ENCODE measurements at places on chromosomes 6 and 20. TPM values are rescaled to one million over a fixed set of nuclear protein-coding genes. Genes with fewer than 3 reads are reported as not detected.

RBM24 gene
- total RNA-seq, result 189 TPM

TNFRSF21 gene
- total RNA-seq, result 6.3 TPM

GRCh38 chr20:19806806-19807190 is 48.7 kb downstream of the RIN2 start:
- no peak for DNase-seq
- H3K27me3 ChIP-seq, result no peaks in the 10 kb centered on the region
- peak overlapping the region; percentile 69 for H3K27ac ChIP-seq
- no peak overlapping the region for H3K4me3 ChIP-seq
- H3K36me3 ChIP-seq, result peaks cover 15% of the 10 kb centered on the region

- H3K27ac ChIP-seq, result no peak overlapping the region
- H3K4me1 ChIP-seq, result peaks cover 6% of the 10 kb centered on the region
- no peaks in the 10 kb centered on the region for H3K36me3 ChIP-seq
- H3K4me3 ChIP-seq, result no peak overlapping the region
- peaks cover 91% of the 10 kb centered on the region for H3K27me3 ChIP-seq
Observed at GRCh38 chr20:37596890-37597536, 69.3 kb upstream of the BLCAP start.

- H3K4me1 ChIP-seq, result peaks cover 42% of the 10 kb centered on the region
- H3K27me3 ChIP-seq, result no peaks in the 10 kb centered on the region
- peak; percentile 86 for DNase-seq
- peaks cover 55% of the 10 kb centered on the region for H3K36me3 ChIP-seq
- no peak overlapping the region for H3K27ac ChIP-seq
- H3K4me3 ChIP-seq, result no peak overlapping the region
Observed at GRCh38 chr20:38057351-38057972, 23.9 kb downstream of the RPRD1B start.

DNA sequence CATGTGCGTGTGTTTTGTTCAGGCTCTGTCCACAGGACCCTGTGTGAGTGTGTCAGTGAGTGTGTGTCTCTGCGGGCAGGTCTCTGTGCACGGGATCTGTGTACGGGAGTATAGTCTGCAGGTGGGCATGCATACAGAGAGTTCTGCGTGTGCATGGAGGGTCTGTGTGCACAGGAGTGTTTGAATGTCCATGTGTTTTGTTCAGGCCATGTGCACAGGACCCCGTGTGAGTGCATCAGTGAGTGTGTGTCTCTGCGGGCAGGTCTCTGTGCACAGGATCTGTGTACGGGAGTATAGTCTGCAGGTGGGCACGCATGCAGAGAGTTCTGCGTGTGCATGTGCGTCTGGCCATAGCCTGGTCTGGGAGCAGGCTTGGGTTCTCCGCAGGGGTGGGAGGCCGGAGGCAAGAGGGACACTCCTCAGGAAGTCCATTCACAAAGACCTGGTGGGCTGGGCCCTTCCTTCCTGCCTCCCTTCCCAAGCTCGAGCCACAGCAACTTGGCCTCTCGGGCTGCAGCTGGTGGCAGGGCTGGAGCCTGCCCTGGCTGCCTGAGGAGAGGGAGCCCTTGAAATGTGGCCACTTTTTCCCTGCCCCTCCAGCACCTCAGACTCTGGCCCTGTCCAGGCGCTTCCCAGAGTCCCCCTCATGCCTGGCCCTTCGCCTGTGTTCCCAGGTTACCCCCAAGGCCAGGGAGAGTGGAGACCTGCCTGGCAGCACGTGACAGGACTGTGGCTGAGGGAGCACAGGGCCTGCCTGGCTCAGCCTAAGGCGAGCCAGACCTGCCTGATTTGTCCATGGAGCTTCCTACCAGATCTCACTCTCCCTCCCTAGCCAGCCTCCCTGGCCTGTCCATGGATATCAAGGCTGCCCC is 6.8 kb downstream of the HSPA12B start:
- H3K27me3 ChIP-seq, result peaks cover 2% of the 10 kb centered on the region
- H3K36me3 ChIP-seq, result peaks cover 16% of the 10 kb centered on the region
- peak overlapping the region; percentile 33 for H3K4me3 ChIP-seq

DNA sequence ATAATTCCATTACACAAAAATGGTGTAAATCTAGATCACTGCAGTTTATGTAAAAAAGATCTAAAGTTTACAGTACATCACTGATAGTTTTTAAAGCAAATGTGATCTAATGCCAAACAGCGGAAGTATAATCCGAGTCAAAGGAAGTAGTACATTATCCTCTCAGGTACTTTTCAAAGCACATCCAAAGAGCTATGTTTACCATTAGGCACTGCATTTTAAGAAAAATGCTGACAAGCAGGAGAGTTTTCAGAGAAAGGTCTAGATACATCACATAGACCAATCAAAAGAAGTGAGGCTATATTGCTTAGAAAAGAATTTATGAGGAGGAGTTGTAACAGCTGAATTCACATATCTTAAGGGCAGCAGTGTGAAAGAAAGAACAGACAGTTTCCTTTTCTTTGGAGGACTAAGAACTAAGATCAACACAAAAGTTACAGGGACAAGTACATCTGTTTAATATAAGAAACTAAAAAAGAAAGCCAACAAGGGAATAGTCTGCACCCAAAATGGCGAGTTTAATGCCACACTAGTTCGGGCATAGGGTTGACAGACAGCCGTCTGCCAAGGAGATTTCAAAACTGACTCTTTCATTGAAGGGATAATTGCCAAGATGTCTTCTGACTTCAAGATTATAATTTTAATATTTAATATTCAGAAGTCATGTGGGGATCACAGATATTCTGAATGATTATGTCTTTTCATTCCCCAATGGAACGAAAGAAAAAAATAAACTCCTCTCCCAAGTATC is 1.4 kb downstream of the ZNF184 start:
- H3K27me3 ChIP-seq, result no peaks in the 10 kb centered on the region
- peak overlapping the region; percentile 95 for H3K4me3 ChIP-seq
- DNase-seq, result no peak
- H3K4me1 ChIP-seq, result peaks cover 45% of the 10 kb centered on the region
- H3K27ac ChIP-seq, result peak overlapping the region; percentile 95

DNA sequence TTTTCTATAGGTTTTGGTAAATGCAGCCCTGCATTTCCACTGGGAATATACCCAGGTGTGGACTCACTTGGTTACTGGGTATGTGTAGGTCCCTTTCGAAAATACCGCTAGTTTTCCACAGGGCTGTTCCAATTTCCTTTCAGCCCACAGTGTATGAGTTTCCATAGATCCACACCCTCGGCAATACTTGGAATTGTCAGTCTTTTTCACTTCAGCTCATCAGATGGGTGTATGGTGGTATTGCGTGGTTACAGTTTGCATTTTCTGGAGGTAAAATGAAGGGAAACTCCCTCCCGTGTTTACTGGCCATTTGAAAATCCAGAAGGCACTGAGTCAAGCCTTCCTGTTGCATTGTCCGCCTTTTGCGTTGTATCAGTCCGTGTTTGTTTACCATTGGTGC is 453.6 kb downstream of the CDH26 start:
- no peaks in the 10 kb centered on the region for H3K36me3 ChIP-seq
- H3K4me1 ChIP-seq, result no peaks in the 10 kb centered on the region
- H3K4me3 ChIP-seq, result no peak overlapping the region
- no peak for DNase-seq
- H3K27me3 ChIP-seq, result no peaks in the 10 kb centered on the region

- H3K27ac ChIP-seq, result no peak overlapping the region
- H3K27me3 ChIP-seq, result no peaks in the 10 kb centered on the region
- DNase-seq, result no peak
- H3K36me3 ChIP-seq, result no peaks in the 10 kb centered on the region
- no peak overlapping the region for H3K4me3 ChIP-seq
- no peaks in the 10 kb centered on the region for H3K4me1 ChIP-seq
Observed at GRCh38 chr6:114418304-114418972, 75.6 kb upstream of the HS3ST5 start.

- DNase-seq, result no peak
- H3K4me3 ChIP-seq, result no peak overlapping the region
- H3K27me3 ChIP-seq, result no peaks in the 10 kb centered on the region
- no peak overlapping the region for H3K27ac ChIP-seq
- H3K36me3 ChIP-seq, result no peaks in the 10 kb centered on the region
Observed at GRCh38 chr6:40947876-40948526, 91.0 kb downstream of the UNC5CL start.

DNA sequence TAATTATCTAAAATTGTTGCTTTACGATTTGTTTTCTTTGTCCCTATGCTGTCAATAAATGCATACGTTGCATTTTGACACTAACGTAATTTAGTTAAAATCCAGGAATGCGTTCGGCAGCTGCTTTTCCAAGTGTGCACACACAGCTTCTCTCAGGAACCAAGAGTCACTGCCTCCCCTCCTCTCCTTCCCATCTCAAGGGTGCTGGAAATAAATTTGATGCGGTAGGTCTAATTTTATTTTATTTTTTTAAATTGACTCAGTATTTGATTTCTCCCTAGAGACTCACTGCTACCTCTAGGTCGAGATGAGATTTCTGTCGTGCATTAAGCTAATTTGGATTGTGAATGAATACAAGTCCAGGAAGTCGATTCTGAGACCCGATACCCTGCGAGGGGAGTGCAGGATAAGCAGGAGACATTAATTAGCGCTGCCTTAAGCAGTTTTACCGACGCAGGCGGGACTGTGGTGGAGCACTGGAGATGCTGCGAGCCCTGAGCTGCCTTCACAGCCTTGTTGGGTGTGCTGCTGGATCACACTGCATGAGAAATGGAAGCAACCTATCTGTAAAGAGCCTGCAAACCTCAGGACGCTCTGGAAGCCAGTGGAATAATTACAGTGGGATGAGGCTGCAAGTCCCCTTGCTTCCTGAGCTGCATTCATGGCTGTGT is 381.2 kb downstream of the C6orf118 start:
- H3K4me1 ChIP-seq, result peaks cover 10% of the 10 kb centered on the region
- DNase-seq, result no peak
- H3K4me3 ChIP-seq, result peak overlapping the region; percentile 37
- no peak overlapping the region for H3K27ac ChIP-seq
- no peaks in the 10 kb centered on the region for H3K36me3 ChIP-seq

- no peaks in the 10 kb centered on the region for H3K27me3 ChIP-seq
- H3K4me3 ChIP-seq, result no peak overlapping the region
- peaks cover 27% of the 10 kb centered on the region for H3K4me1 ChIP-seq
Observed at GRCh38 chr6:89566930-89567629, 71.5 kb downstream of the LYRM2 start.

DNA sequence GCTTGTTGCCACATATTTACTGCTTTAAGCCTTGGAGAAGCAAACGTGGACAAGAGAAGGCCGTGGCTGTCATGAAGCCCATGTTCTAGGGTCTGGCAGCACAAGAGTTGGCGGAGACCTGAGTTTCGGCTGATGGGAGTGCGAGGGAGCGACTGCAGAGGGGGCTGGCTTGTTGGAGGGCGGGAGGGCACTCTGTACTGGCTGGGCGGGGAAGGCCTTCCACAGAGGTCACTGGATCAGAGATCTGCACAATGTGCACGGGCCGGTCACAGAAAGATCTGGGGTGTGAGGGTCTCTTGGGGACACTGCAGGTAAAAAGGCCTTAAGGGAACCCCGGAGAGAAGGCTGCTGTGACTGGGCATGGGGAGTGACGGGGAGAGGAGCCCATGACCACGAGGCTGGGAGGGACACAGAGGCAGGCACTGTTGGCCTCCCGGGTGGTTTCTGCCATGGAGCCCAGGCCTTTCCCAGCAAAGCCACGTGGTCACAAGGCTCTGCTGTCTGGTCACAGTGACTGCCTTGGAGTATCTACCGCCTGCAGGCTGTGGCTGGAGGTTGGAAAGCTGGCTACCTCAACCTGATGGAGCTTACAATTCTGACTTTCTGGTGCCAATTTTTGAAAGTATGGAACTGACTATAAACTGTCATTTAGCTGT is 23.8 kb downstream of the FOXC1 start:
- H3K4me1 ChIP-seq, result peaks cover 20% of the 10 kb centered on the region
- DNase-seq, result no peak

- no peak for DNase-seq
- peaks cover 6% of the 10 kb centered on the region for H3K4me1 ChIP-seq
- no peak overlapping the region for H3K4me3 ChIP-seq
- no peaks in the 10 kb centered on the region for H3K36me3 ChIP-seq
- H3K27me3 ChIP-seq, result peaks cover 24% of the 10 kb centered on the region
Observed at GRCh38 chr6:39137245-39137644, 22.3 kb upstream of the SAYSD1 start.

GRCh38 chr6:151036869-151037680 is 171.6 kb downstream of the MTHFD1L start:
- no peak overlapping the region for H3K4me3 ChIP-seq
- no peak for DNase-seq
- H3K27ac ChIP-seq, result peak overlapping the region; percentile 74
- H3K4me1 ChIP-seq, result peaks cover 36% of the 10 kb centered on the region
- no peaks in the 10 kb centered on the region for H3K36me3 ChIP-seq

DNA sequence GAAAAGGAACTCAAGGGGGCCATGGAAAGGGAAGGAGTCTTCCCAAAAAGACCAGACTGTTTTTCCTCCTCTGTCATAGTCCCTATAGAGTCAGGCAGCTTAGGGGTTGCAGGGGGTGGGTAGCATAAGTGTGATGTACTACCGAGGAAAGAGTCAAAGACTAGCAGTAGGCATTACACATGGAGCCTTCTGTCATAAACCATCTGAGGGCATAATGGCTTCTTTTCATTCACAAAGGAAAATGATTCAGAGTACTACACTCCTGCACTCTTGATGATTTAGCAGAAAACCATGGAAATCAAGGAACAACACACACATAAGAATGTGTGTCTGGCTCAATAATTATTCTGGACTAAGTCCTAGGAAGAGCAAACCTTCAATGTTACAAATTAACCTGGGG is 14.9 kb downstream of the PLN start:
- no peak overlapping the region for H3K4me3 ChIP-seq
- no peaks in the 10 kb centered on the region for H3K27me3 ChIP-seq

DNA sequence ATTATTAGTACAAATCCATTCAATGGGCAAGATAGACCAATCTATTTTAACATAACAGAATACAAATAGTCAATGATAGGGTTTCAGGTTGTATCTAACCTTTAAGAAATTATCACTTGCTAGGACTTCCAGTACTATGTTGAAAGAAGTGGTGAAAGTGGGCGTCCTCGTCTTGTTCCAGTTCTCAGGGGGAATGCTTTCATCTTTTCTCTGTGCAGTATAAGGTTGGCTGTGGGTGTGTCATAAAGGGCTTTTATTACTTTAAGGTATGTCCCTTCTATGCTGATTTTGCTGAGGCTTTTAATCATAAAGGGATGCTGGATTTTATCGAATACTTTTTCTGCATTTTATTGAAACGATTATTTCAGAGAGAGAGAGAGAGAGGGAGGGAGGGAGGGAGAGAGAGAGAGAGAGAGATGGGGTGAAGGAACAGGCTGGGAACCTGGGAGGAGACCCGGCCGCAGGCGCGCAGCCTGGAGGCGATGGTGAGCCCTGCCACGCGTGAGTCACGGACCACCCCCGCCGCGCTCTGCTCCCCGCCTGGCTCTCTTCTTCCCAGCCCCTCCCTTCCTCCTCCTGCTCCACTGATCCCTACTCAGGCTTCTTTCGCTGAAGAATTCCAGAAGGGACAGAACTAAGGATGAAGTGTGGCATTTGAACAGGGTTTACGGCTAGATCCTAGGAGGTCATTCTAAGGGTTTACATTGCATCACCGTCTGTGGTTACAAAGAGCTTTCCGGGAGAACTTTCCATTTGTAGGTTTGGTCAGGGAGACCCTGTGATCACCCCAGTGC is 45.5 kb upstream of the HLA-E start:
- H3K4me1 ChIP-seq, result no peaks in the 10 kb centered on the region
- H3K27ac ChIP-seq, result no peak overlapping the region
- H3K36me3 ChIP-seq, result no peaks in the 10 kb centered on the region

GRCh38 chr6:124869416-124869815 is 92.8 kb upstream of the RNF217 start:
- H3K4me3 ChIP-seq, result no peak overlapping the region
- no peak overlapping the region for H3K27ac ChIP-seq
- H3K27me3 ChIP-seq, result no peaks in the 10 kb centered on the region
- no peak for DNase-seq
- H3K36me3 ChIP-seq, result no peaks in the 10 kb centered on the region

GRCh38 chr6:154909311-154909710 is 85.8 kb upstream of the TIAM2 start:
- peaks cover 3% of the 10 kb centered on the region for H3K4me1 ChIP-seq
- DNase-seq, result no peak
- peaks cover 15% of the 10 kb centered on the region for H3K36me3 ChIP-seq

Measured in left ventricle myocardium inferior (tissue), 1 donor.